Fibroblast of the conjunctiva (primary cell): ENCODE measurements at places on chromosomes 16 and 17.

DNA sequence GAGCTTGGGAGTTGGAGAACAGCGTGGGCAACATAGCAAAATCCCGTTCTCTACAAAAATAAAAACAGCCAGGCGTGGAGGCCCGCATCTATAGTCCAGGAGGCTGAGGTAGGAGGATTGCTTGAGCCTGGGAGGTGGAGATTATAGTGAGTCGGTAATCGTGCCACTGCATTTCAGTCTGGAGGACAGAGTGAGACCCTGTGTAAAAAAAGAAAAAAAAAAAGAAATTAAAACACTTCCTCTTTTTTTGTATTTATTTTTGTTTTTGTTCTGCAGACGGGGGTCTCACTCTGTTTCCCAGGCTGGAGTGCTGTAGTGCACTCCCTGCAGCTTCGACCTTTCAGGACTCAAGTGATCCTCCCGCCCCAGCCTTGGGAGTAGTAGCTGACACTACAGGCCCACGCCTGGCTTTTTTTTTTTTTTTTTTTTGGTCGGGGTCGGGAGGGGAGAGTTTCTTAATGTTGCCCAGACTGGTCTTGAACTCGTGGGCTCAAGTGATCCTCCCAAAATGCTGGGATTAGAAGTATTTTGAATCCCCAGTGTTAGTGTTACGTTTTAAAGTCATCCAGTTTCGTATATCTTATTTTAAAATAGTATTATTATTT is 1.5 kb downstream of the IST1 start:
- no peak for DNase-seq

DNA sequence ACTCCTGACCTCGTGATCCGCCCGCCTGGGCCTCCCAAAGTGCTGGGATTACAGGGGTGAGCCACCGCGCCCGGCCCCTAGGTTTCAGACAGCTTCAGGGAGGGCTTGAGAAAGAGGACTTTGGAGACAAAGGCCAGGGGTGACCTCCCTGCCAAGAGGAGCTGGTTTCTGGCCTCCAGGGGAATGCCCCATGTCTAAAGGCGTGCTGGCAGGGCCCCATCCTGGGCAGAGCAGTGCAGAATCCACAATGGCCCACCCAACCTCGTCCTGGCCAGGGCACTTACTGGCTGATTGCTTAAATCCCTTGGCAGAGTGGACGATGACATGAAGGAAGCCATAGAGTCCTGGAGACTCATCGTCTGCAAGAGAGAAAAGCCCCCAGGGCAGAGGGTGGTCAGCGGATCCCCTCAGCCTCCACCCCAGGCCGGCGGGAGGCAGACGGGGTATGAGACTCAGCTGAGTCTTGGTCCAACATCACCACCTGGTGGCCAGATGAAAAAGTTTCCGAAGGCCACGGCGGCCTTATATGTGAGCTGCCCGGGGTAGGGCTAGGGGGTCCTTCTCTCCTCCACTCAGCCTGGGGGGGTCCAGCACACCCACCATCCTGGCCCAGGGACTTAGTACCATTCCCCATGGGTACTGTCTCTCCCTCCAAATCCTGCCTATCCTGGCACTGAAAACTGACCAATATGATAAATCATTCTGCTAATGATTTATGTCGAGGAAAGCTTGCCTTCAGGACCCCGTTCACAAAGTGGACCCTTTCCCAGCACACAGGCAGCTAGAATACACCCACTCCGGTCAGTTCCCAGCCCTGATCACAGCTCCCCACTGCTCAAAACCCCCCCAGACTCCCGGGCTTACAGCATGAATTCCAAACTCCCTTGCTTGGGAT is 59.1 kb downstream of the TIMM22 start:
- DNase-seq = peak; percentile 39

- DNase-seq = no peak
These were observed 49.4 kb downstream of the BEAN1 start for GRCh38 chr16:66476328-66477027.

DNA sequence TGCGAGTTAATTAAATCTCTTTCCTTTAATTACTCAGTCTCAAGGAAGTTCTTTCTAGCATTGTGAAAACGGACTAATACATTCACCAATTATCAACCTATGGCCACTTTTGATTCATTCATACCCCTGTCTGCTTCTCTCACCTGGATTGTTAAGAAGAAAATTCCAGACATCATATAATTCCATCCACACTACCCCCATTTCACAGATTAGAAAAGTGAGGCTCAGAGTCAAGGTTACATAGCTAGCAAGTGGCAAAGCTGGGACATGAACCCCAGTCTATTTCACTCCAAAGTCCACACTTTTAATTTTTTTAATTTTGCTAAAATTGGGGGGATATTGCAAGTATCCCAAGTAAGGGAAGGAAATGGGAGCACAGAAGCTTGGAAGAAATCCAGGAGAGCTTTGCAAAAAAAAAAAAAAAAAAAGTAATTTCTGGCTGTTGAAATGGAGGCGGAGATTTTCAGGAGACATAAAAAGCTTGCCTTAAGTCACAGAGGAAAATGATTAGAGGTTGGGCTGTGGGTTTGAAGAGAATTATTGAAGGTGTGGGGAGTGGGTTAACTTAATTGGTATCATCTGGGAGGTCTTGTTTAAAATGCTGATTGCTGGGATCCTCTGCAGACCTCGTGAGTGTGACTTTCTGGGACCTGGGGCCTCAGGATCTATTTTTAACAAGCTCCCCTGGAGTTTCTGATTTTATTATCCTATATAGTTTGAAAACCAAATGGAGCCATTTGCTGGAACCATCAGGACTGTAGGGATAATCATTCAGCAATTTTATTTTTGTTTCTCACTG is 42.3 kb upstream of the ZKSCAN2 start:
- DNase-seq = no peak

- no peak for DNase-seq
These were observed 4.3 kb upstream of the ATP1B2 start for GRCh38 chr17:7646457-7646856.

DNA sequence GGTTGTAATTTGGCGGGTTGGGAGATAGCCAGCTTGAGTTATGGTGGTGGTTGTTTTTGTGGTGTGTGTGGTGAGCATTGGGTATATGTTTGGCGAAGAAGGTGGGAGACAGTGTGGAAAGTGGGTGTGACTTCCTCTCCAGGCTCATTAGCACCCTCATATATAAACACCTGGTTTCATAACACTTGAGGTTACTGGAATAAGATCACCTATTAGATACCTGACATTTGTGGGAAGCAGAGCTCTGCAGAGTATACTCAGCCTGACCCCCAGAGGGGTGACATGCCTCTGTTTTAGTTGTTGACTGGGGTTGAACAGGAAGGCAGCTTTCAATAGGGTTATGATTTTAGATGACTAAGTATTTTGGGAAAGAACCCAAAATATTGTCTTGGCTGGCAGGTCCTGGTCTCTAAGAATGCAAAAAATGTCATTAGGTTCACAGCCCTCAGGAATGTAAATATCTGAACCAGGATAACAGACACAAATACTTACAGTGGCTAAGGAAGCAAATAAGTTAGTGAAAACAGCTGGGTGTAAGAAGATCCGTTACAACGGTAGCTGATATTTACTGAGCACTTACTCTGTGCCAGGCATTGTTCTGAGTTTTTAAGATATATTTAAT is 18.3 kb upstream of the EFCAB13 start:
- peak; percentile 84 for DNase-seq
